Fibroblast of skin of abdomen (primary cell): ENCODE measurements at places on chromosomes 12 and 14.

- no peak for DNase-seq
Observed at GRCh38 chr14:103846097-103846496, 1.3 kb downstream of the PPP1R13B start.

DNA sequence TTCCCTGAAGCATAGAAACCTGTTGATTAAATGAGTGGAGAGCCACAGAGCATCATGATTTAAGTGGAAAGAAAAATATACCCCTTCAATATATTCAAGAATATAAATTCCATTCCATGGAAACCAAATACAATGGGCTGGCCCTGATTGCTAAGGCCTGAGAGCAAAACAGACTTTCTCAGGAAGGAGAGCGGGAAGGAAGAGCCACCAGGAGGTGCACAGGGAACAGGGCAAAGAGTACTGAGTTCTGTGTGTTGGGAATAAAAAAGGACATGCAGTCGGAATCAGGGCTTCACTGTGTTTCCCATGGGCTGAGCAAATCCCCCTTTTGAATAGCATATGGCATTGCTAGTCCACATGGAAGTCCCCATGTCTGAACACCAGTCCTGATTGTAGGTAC, 69.7 kb upstream of the PLEKHG3 start:
- DNase-seq, result no peak

- DNase-seq, result no peak
Observed at GRCh38 chr12:52306731-52307130, 14.5 kb downstream of the KRT83 start.

GRCh38 chr12:125892276-125892675, 827.0 kb downstream of the AACS start:
- no peak for DNase-seq

- no peak for DNase-seq
Observed at GRCh38 chr12:12933742-12934141, 18.2 kb downstream of the GPRC5D start.
